ENCODE measurements at places on chromosomes 3 and 15.

DNA sequence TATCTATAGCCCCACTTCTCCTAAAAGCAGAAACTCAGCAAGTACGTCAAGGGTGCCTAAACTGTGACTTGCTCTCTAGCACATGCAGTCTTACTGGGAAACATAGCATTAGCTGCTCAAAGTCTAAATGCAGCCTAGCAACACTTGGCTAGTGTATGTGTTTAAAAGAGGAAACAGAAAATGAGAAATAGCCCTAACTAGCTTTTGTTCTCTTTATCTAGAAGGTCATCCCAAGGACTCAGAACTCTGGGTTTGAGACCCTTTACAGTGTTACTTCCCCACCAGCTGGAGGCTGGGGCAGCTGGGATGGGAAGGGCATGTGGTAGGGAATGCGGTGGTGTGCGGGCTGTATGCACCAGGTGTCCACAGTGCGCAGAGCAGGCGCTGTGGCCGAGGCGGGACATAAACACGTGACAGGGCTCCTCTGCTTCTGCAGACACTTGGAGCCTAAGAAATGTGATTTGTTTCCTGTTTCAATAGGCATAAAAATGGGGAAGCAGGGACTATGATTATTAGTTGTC, 13.3 kb downstream of the ETV5 start:
- no peak for DNase-seq

DNA sequence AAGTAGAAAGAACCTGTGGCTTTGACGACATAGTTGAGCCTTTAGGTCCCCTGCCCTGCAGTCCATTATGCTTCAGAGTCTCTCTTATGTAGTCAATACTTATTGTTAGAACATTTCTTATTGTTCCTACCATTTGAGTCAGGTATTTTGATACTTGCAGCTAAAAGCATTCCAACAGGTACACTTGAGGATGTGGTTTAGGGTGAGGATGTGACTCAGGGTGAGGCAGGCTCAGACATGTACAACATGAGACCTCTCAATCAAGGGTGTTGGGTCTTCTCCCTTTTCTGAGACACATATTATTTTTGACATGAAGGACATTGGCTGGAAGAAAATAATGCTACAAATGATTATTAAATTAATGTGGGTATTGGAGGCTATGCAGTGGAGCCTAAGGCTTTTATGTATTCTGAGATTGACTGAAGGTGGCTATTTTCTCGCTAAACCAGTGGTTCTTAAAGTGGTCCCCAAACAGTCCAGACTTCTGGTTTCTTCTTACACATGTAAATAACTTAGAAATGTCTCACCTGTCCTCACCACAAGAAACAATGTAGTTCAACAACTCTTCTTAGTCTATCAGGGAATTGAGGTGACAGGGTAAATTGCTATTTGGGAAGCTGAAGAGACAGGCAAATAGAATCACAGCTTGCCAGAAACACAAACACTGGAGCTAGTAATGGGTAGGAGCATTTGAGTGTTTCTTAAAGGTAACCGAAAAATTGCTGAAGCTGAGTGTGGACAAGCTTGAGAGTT, 135.5 kb upstream of the ZPLD1 start:
- DNase-seq = no peak

- DNase-seq = no peak
These were observed 17.5 kb upstream of the ZBTB20 start for GRCh38 chr3:115164374-115165221.

DNA sequence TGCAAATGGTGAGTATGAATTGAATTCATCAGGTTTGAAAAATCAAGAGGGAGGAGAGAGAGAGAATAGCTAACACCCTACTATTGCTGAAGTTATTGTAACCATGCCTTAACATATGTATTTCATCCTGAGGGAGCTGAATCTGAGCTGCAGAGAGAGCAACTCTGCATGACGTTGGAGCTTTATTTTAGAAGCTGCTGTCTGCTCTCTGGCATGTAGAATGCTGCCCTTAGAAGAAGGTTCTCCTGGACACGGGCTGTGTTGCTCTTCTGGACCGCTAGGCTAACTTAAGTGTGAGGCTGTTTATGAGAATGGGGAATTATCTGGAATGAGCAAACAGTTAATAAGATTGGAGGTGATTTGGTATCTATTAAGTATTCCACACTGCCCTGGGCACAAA, 814.6 kb downstream of the AGBL1 start:
- DNase-seq = no peak

DNA sequence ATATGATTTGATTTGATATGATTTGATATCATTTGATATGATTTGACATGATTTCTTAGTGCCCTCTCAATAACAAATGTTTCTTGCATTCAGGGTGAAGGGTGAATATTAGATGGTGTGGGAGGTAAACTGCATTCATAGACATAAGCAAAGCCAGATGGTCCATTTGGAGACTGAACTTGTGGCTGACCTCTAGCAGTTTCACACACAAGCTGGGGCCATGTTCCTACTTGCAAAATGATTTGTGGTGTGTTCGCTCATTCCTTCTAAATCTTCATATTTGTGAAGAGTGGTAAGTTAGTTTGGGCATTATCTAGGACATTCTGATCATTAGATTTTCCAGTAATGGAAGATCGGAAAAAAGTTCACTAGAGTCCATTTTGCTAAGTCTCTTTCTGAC, 40.5 kb upstream of the CCR4 start:
- DNase-seq = peak; percentile 83

GRCh38 chr15:83869341-83869740, 215.4 kb downstream of the ADAMTSL3 start:
- no peak for DNase-seq

Measured in fibroblast of mammary gland (primary cell).